Dermis blood vessel endothelial cell (primary cell): ENCODE measurements at places on chromosomes 4 and X.

GRCh38 chr4:75714704-75715103, 9.7 kb upstream of the USO1 start:
- DNase-seq = no peak

GRCh38 chrX:106392346-106392745, 219.4 kb upstream of the RADX start:
- no peak for DNase-seq

DNA sequence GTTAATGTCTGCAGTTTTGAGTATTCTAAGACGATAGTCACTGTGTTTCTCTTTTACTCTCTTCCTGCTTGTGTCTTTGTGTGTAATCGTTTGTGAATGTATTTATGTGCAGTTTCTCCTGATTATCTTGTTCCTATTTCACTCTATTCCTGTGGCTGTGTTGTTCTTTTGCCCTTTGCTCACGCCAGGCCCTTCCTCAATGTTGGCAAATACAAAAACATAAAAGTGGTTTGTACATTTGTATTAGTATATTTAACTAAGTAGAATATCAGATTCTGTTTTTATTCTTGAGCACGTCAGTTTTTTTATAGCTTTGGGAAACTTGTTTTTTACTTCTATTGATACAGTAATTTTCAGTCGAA, 107.6 kb upstream of the BMPR1B start:
- peak; percentile 25 for DNase-seq

- no peak for DNase-seq
Measured at GRCh38 chr4:62517716-62518115, 1317.6 kb downstream of the ADGRL3 start.

DNA sequence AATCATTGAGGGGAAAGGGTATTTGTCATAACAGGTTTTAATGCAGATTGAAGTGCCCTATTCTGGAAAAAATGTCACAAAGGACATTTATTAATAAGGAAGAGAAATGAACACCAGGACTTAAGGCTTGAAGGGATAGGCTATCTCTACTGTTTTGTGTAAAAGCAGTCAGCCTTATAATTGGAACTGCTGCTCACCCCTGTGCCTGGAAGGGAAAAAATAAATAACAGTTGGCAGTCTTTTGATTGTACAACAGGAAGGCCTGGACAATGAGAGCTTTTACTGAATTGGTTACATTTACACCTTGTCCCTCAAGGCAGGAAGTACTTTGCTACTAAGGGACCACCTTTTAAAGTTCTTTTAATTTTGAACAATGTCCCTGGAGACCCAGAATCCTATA, 17.8 kb upstream of the MAGED4 start:
- no peak for DNase-seq

GRCh38 chr4:170025523-170026252, 507 bp downstream of the MFAP3L start:
- peak; percentile 7 for DNase-seq

DNA sequence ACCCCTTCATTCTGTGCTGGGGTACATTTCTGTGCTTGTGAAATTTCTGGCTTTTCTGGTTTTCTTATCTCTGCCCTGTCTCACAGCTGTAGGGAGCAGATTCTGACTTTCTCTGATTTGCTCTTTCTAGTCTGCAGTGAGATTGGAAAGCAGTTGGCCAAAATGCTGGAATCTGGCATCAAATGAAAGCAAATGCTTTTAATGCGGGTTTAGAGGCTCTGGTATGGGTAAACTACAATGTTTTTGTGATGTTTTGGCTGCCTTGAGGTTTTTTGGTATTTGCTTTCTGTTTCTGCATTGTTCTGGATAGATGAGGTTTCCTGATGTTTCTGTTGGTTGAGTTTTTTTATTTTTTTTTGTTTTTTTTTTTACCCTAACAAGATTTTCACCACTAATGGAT, 23.8 kb downstream of the SMIM20 start:
- no peak for DNase-seq

DNA sequence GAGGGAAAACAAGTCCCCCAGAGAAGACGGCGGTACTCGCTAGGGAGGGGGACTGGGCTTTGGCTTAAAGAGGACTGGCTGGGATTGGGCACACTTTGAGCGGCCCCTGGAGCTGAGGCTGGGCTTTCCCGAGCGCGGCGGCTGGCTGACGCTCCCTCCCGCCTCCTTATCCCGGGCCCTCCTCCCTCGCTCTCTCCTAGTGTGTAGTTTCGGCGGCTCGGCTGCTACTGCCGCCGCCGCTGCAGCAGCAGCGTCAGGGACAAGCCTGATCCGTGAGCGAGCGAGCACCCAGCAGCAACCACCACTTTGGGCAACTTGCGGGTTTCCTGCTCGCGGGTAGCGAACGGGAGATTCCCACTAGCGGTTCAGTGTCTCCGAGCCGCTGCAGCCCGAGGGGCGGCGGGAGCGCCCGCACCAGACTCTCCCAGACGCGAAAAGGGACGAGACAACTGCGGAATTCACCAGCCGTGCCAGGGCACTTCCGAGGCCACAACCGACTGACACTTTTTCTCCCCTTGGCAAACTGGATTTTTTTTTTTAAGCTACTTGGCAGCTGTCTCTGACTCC, 632 bp upstream of the PCDH7 start:
- peak; percentile 30 for DNase-seq

DNA sequence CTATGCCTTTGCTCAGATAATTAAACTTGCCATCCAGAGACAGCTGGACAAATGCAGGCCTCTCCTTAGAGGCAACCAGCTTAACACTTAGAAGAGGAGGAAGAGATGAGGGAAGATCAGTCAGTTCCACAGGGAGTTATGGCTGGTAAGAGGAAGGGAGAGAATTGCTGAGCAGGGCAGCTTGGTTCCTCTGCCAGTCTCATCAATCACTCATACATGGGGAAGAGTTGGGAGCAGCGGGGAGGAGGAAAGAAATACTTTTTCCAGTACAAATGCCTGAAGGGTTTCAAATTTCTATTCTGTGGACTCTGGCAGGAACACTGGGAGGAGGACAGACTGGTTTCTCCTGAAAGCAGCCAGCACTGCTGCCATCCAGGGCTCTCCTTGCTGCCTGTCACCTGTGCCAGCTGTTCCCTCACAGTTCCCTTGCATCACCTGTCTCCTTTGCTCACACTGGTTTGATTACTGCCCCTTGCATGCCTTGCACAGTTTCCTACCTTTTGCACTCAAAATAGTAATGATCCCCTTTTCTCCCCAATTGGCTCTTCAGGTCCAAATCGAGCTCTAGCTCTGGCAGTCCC, 59.5 kb downstream of the PGRMC2 start:
- DNase-seq = no peak
